ENCODE measurements at places on chromosomes 12 and 14.

GRCh38 chr12:54294953-54295566 is 5.8 kb downstream of the NFE2 start:
- DNase-seq: no peak

DNA sequence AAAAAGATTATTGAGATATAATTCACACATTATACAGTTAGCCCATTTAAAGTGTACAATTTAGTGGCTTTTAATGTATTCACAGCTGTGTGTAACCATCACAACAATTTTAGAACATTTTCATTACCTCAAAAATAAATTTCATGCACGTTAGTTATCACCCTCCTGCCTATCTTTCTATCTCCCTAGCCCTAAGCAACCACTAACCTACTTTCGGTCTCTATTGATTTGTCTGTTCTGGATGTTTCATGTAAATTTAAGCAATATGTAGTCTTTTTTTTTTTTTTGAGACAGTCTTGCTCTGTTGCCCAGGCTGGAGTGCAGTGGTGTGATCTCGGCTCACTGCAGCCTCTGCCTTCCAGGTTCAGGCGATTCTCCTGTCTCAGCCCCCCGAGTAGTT is 439.4 kb downstream of the PCNX1 start:
- no peak for DNase-seq

GRCh38 chr12:32265951-32266350 is 133.4 kb upstream of the FGD4 start:
- no peak for DNase-seq

DNA sequence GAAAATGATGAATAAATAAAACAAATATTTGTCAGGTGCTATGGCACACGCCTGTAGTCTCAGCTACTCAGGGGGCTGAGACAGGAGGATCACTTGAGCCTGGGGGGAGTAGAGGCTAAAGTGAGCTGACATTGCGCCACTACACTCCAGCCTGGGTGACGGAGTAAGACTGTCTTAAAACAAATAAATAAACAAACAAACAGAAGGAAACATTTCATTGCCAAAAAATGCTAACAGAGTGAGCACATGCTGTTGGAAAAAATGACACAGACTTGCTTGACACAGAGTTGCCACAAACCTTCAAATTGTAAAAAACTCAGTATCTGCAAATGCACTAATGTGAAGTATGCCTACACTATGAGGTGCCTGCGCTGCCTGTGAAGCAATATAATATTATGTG is 50.8 kb upstream of the AP4S1 start:
- no peak for DNase-seq

GRCh38 chr14:92785667-92786426 is 8.3 kb upstream of the GOLGA5 start:
- no peak for DNase-seq

DNA sequence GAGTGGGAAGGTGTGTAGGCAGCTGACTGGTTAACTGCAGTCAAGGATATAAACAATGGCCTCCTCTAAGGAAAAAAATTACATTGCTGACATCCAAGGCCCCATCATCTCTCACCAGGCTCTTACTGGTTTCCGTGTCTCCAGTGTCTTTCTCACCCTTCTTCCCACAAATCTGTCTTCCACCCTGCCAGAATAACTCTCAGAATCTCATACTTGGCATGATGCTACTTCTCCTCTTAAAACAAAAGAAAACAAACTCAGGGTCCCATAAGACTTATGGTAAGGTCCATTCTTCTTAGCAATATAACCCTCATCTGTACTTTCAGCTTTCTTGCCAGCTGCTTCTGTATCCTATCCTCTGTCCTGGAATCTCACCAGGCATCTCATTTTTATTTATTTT is 68.9 kb downstream of the SUSD6 start:
- DNase-seq: no peak

- DNase-seq: no peak
Observed at GRCh38 chr12:121926874-121927706, 8.7 kb downstream of the CFAP251 start.

GRCh38 chr14:75577090-75577489 is 1.3 kb upstream of the FLVCR2 start:
- no peak for DNase-seq

GRCh38 chr14:22549981-22550673 is 38.9 kb downstream of the DAD1 start:
- no peak for DNase-seq

DNA sequence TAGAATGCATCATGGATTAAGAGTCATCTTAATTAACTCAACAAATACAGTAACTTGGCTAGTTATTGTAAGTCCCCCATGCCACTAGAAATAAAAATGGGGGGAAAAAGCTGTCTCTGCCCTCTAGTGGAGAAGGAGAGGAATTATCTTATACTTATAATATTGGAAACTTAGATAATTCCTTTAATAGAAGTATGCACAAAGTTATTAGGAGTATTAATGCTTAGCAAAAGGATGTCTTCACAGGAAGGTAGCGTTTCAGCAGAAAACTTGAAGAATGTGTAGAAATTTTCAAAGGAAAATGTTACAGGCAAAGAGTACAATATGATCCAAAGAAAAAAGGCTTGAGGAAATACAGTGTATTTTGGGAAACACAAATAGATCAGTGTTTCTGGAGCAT is 19.8 kb downstream of the OR5AU1 start:
- no peak for DNase-seq

- peak; percentile 22 for DNase-seq
Observed at GRCh38 chr12:65313719-65314317, 35.3 kb downstream of the MSRB3 start.

DNA sequence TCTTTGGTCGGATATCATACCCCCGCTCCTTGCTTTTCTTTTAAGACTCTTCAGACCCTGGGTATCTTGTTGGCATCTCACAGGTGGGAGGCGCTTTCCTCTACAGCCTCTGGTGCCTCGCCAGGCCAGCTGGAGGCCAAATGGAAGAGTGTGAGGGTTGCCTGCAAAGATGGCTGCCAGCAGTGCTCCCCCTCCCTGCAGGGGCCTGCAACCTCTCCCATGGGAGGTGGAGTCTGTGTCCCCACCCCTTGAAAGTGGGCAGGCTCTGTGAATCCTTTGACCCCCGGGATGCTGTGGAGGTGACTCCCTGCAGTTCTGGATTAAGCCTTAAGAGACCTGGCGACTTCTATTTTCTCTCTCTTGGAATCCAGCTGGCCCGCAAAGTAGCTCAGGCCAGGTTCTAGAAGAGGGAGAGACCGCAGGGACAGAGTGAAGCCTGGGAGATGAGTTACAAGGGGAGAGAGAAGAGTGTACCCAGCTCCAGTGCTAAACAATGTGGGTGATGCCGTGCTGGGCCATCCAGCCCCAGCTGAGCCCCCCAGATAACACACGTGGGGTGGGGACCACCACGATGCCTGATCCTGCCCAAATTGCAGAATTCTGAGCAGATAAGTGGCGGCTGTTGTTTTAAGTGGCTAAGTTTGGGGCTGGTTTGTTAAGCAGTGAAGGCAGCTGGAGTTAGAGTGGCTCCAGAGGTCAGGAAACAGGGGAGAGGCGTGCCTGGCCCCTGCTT is 37.9 kb upstream of the NCOR2 start:
- DNase-seq: no peak

- no peak for DNase-seq
Observed at GRCh38 chr12:114397978-114398881, 7.7 kb downstream of the TBX5 start.

DNA sequence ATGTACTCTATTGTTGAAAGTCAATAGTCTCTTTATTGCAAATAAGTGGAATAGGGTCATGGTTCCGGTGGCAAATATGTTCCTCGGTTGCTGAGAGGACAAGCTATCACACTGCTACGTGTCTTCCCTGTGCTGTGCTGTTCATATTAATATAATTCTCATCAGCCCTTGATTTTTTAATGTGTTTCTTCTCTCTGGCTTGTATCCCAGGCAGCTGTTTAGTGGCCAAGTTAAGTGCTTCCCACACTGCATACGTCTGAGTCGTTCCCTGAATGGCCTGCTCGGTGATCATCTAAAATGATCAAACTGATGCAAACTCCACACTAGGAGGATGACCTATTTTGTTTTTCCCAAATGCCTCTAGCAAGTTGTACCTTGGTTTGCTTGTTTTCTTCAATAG is 186.4 kb downstream of the ANO6 start:
- DNase-seq: no peak

DNA sequence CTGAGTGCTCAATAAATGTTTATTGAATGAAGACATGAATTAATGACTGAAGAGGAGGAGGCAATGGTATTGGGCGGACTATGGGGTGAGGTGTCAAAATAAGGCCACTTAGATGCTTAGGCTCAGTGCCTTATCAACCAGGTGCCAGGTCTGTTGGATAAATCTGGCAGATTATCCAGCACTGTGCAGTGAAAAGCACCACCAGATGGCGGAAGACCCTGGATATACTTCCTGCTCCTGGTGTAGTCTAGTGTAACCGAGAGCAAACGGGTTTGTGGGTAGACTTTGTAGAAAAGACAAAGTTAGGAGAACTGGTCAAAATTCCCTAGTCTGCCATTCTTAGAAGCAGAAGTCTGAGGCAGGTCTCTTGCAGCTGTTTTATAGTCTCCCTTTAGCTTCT is 306.3 kb downstream of the ATP23 start:
- DNase-seq: no peak

DNA sequence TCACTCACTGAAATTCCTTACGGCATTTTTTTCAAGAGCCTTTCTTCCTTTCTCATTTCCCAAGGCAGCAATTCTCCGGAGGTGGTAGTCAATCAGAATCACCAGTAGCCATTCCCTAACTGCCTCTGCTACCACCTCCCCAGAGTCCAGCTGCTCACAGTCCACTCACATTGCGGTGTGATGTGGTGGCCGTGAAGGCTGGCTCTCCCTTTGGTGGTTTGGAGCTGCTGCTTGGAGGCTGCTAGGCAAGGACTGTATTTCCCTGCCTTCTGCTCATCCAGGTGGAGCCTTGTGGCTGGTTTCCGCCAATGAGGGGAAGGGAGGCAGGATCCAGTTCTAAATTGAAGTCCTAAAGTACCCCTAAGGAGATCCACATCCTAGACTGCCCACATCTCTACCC is 222.0 kb downstream of the ANO2 start:
- DNase-seq: no peak

- no peak for DNase-seq
Observed at GRCh38 chr14:23097786-23098185, 2.5 kb downstream of the C14orf119 start.

GRCh38 chr14:85074955-85075354 is 455.0 kb upstream of the FLRT2 start:
- DNase-seq: no peak

GRCh38 chr14:99548871-99549515 is 55.0 kb downstream of the CCDC85C start:
- DNase-seq: no peak

- DNase-seq: no peak
Observed at GRCh38 chr12:96045566-96045965, 10.2 kb upstream of the LTA4H start.

DNA sequence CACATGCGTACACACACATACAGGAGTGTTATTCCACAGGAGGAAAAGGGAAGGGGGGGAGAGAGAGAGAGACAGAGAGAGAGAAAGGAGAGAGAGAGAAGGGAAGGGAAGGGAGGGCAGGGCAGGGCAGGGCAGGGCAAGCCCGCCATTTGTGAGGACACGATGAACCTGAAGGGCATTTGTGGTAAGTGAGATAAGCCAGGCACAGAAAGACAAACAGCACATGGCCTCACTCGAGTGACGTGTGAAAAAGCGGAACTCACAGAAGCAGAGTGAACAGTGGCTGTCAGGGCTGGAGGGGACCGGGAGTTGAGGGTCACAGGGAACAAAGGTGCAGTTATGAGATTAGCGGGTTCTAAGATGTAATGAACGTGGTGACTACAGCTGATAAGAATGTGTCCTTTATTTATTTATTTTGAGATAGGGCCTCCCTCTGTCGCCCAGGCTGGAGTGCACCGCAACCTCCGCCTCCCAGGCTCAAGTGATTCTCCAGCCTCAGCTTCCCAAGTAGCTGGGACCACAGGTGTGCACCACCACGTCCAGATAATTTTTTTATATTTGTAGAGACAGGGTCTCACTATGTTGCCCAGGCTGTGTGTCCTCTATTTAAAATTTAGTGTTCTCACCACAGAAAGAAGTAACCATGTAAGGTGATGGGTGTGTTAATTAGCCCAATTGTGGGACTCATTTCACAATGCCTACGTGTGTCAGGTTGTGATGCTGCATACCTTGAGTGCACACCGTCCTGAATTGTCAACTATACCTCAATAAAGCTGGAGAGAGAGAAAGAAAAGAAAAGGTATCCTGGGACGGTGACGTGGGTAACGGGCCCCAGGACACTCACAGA is 18.7 kb upstream of the FBRSL1 start:
- DNase-seq: no peak

DNA sequence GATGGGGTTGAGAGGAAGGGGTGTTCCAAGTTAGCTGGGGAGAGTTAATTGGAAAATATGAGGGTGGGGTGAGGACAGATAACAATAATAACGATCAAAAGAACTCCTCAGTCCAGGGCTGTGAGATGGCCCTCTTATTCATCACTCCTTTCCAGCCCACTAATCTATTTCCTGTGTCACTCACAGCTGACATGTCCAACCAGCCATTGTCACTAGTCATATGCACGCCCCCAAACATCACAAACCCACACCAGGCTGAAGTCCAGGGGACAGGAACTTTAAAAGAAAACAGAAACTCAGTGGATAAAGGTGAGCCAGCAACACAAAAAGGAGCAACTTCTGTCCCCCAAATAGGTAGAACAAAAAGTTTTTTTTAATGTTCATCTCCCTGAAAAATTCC is 911 bp downstream of the CALCOCO1 start:
- no peak for DNase-seq

DNA sequence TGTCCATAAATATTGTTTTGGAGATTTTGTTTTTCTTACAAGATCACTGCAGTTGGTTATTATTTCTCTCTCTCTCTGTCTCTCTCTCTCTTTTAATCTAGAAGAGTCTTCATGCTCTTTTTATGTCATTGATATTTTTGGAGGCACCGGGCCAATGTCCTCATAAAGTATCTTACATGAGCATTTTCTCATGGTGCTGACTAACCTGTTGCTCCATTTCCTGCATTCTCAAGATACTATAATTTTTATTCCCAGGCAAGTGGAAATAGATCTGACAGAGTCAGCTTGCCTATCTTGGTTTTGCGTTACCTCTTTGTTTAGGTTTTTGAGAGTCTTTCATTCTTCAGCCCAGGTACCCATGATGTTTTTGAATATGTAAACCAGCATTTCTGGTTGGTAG is 938.8 kb upstream of the FBXO33 start:
- no peak for DNase-seq

DNA sequence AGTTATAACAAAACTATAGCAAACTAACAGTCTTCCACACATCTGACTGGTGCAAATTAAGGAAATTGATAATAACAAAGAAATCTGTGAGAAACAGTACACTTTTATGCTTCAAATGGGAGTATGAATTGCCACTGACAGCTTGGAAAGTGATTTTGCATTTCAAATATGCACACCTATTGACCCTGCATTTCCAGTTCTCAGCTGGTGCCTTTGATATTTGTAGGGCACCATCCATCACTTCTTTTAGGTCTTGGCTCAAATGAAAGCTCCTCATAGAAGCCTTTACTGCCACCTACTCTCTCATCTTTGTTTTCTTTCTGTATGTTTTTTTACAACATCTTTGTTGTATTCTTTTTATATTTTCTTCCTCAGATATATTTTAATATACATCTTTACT is 125.1 kb downstream of the ST8SIA1 start:
- no peak for DNase-seq
